ENCODE measurements at places on chromosomes 6 and 20.
A peak's percentile ranks its signal among the peaks of the same experiment; 100 is the strongest.

DNA sequence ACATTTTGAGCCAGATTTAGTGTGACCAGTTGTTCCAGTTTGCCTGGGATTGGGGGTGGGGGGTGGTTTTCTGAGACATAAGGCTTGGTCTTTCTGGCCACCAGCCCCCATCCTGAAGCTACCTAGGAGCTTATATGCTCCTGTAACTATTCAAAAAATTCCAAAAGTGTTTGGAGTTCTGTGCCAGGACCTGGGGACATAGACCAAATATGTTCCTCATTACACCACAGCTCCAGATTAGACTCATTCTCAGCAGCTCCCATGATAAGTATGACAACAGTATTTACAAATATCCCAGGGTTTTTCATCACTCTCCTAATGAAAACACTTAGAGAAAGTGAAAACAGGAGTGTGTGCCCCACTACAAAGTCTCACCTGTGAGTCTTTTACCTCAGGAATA lies 37.8 kb upstream of the RNF144B start:
- no peak for DNase-seq

DNA sequence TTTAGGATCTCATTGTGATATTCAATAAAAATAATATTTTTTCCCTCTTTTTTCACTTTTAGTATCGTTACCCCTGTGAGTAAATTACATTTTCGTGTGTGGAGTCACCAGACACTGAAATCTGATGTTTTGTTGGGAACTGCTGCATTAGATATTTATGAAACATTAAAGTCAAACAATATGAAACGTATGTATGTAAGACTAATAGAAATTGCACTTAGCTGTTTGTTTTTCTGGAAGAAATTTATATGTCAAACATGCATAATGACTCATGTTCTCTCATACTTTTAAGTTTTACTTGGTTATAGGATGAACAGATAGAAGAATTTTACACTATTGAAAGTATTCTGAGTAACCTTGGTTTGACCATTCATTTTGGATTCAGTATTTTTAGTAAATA lies 49.4 kb downstream of the ITCH start:
- no peak for DNase-seq

DNA sequence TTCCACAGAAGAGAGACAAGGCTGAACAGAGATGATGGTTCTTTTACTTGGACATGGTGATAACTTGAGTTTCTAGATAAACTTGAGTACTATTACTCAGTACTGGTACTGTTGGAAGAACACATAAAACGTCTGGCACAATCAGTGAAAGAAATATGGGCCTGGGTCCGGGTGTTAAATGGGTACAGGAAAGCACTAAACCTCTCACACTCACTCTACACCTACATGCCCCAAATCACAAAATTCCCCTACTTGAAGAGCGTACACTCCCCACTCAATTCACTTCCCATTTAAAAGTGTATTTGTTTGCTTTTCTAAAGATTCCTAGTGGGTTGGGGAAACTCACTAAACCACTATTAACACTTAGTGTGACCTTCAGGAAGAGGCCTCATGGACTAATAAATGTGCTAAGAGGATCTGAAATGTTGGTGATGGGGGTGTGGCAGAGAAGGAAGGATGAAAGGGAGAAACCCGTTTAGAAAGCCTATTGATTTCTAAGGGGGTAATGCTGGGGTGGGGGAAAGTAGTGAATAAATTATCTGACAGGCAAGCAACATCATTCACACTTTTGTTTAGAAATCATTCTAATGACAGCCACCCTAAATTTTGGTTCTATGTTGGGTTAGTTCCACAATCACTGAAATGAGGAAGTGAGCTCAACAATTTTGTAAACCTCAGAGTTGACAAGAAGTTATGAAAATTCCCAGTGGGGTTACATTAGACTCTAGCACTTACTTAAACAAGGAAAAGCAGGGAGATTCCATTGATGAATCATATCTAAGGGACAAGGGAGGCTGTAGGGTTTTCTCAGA lies 222.6 kb upstream of the MARCKS start:
- no peak for DNase-seq

DNA sequence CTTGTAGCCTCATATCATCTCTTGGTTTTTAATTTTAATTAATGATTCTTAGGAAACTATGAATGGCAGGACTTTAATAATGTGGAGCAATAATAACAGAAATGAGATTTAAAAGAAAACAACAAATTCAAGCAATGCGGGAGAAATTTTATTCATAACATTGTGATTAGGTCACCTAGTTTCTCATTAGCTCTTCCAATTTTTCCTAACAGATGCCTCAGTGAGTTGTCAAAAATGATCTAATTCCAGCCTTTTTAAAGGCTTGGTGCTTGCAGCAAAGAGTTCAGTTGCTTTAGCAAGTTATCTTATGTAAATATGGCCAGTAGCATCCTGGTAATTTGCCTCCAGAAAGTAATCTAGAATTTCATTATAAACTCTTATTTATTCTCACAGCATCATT lies 20.4 kb downstream of the PDE7B start:
- DNase-seq: no peak

GRCh38 chr6:28751963-28752350 lies 171.8 kb downstream of the TRIM27 start:
- no peak for DNase-seq

DNA sequence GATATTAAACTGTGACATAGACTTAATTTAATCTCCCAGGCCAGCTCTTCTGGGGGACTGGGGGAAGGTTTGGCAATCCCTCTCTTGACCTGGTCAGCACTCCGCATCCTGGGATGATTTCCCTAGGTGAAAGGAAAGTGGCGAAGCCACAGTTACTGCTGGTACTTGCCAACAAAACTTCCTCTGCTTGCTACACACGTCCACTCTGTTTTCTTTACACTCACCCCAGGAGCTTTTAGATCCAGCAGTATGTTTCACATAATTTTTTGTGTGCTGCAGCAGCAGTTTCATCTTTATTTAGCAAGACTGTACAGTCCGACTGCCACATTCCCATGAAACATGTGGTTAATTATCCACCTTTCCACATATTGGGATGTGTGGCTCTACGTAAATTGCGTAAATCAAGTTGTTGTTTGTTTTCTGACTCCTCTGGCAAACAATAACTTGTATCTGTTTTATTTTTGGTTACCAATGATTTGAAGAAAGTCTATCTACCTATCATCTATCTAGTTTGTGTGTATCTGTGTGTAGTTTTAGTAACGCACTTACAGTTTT lies 284.0 kb downstream of the PHF3 start:
- DNase-seq: no peak

DNA sequence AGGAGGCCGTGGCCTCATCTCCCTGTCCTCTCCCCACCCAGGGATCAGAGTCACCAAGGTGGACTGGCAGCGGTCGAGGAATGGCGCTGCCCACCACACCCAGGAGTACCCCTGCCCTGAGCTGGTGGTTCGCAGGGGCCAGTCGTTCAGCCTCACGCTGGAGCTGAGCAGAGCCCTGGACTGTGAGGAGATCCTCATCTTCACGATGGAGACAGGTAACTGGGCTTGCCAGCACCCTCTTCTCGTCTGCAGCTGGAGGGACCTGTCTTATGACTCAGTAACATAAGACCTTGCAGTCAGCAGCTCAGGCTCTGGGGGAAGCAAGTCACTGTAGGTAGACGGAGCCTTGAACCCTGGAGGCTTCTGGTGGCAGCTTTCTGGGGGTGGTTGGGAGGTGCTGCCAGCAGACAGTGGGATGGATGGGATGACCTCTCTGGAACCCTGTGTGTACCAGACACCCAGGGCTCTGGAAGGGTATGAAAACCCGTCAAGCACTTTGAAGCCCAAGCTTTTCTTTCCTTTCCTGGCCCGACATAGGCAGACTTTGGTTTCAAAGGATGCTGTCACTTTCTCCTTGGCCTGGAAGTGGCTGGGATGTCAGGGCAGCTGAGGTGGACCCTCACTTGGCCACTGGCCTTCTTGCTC lies 13.8 kb downstream of the TGM6 start:
- DNase-seq: no peak

DNA sequence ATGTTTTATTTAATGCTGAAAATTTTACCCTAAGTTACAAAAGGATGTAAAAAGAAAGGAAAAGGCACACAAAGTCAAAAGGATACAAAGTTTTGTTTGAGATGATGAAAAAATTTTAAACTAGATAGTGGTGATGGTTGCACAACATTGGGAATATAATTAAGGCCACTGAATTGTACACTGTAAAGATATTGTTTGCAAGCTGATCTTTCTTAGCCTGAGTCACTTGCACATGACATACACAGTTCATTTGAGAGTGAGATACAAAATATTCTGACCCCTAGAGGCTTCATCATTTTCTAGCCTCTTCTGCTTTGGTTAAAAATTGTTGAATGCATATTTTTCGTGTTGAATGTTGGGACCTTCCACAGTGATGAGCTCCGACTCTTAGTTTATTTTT lies 462.6 kb downstream of the HDGFL1 start:
- no peak for DNase-seq

DNA sequence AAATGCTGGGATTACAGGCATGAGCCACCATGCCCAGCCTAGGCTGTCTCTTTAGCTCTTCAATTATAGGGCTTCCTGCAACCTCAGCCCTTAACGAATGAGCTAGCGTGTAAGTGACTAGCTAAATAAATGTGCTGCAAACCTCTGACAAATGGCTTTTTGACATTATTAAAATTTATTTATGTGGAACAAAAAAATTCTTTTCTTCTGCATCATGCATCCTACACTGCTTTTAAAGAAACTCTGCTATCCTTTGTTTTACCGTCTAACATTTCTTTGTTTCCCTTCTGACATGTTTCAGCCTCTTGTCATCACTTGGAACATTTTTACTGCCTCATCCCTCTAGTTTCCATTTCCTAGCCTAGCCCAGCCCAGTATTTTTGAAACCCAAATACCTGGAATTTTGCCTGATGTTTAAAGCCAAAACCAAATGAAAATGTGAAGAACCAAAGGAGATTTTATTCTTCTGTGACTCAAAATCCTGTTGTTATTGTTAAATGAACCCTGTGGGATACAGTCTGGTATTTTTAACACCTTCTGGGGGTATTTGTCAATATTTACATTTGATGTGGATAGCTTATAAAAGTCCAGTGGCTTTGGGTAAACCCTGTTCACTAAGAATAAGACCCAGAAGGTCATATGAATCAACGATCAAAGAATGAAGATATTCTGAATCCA lies 9.5 kb downstream of the NT5E start:
- DNase-seq: no peak

GRCh38 chr6:125835221-125835744 lies 44.5 kb downstream of the NCOA7 start:
- DNase-seq: no peak

- DNase-seq: no peak
These were observed 84.5 kb downstream of the SGK1 start for GRCh38 chr6:134233180-134233955.

DNA sequence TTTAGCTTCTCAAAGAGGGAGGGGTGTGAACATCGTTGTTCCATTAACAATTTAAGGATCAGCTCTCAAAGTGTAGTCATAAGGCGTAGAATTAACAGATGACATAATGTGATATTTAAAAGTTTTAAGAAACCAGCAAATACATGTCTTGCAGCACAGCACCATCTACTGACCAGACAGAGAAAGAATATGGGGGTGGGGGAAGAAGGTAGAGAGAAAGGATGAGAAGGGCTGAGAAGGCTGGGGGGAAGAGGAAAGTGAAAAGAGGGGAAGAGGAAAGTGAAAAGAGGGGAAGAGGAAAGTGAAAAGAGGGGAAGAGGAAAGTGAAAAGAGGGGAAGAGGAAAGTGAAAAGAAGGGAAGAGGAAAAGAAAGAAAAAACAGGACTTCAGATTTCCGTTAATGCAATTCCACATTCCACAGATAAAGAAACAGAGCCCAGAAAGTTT lies 80.9 kb downstream of the HAO1 start:
- peak; percentile 51 for DNase-seq

DNA sequence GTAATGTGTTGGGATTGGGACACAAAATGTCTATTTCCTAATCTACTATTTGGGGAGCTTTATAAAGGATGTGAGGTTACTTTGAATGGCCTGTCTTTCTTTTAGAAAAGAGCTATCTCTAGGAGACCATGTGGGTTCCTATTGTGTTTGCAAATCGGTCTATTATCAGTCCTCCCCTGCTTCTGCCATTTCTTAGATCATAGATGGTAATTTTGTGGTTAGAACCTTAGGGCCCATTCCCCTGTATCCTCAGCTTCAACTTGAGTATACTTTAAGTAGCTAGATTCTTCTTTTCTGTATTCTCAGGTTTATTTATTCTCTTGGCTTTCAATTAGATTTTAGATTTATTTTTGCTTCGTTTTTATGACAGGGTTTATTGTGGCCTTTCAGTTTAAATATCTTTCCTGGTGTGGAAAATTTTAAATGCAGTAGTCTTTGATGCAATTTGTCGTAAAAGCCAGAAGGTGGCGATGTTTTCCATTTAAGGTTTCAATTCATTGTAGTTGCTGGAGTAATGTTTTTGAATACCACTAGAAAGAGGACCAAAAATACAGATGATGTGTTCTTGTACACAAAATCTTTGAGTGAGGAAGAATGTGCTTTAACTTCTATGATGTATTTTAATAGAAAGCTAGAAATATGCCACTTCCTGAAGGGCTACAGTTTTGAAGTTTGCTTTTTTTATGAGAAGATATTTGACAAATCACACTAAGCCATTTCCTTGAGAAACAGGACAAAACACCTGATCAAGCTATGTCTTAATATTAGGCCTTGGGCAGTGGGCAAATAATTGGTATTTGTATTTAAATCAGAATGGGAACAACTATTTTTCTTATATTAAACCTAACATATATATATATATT lies 20.3 kb downstream of the TBPL1 start:
- no peak for DNase-seq

- peak; percentile 71 for DNase-seq
These were observed 169.3 kb downstream of the TTLL2 start for GRCh38 chr6:167493976-167494697.

DNA sequence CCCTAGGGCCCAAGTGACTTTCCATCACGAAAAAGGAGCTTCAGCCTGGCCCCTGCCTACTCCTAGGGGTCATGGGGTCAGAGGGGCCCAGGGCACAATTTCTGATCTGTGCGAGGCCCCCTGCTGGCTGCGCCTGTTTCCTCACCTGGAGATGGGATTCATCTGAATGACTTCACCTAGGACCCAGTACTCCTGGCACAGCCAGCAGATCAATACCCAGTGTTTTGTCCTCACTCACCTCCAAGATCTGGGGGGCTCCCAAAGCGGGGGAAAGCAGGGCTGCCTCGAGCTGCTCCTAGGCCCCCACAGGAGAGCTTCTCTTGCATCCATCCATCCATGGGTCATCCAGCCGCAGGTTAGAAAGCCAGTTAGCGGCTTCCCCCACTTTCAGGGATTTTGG lies 33.8 kb downstream of the CD40 start:
- DNase-seq: no peak

- DNase-seq: no peak
These were observed 222.7 kb downstream of the ANKRD60 start for GRCh38 chr20:58005581-58006345.
